ENCODE measurements at places on chromosomes 13 and 19. TPM values are rescaled to one million over a fixed set of nuclear protein-coding genes. Genes with fewer than 3 reads are reported as not detected.

ACP7 gene
- 0.29 TPM for total RNA-seq

RNF225 gene
- not detected for total RNA-seq

DNA sequence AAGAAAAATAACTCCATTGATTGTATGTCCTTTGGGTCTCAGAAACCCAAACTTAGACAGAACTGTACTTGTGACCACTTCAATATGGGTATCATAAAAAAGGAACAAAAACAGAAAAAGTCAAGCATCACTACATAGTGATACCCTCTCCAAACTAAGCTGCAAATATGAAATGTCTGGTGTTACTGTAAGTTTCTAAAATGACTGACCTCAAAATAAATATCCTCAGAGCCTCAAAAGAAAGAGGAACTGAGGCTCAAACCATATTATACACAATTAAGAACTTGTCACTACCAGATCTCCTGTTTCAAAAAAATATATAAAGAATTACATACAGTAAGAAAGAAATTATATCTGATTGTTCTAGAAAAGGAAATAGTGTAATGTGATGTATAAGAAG lies 787.9 kb upstream of the KLHL1 start:
- no peak for DNase-seq

GRCh38 chr13:71252184-71252704 lies 614.8 kb downstream of the DACH1 start:
- DNase-seq, result no peak

DNA sequence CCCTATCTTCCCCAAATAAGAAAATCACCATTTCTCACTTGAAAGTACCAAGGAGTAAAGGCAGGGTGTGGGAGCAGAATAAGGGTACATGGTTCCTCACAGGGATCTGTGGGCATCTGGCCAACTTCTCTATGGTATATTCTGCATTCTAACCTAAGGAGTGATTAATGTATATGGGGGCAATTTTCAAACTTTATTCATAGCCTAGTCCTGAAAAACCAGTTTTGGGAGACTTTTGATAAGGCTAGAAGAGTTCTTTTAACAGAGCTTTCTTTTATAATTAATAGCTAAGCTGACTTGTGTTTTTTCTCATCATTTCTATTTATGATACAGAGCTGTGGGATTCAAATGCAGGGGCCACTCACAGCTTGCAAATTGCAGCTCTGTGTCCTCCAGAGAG lies 852 bp downstream of the SCEL start:
- no peak for DNase-seq

DNA sequence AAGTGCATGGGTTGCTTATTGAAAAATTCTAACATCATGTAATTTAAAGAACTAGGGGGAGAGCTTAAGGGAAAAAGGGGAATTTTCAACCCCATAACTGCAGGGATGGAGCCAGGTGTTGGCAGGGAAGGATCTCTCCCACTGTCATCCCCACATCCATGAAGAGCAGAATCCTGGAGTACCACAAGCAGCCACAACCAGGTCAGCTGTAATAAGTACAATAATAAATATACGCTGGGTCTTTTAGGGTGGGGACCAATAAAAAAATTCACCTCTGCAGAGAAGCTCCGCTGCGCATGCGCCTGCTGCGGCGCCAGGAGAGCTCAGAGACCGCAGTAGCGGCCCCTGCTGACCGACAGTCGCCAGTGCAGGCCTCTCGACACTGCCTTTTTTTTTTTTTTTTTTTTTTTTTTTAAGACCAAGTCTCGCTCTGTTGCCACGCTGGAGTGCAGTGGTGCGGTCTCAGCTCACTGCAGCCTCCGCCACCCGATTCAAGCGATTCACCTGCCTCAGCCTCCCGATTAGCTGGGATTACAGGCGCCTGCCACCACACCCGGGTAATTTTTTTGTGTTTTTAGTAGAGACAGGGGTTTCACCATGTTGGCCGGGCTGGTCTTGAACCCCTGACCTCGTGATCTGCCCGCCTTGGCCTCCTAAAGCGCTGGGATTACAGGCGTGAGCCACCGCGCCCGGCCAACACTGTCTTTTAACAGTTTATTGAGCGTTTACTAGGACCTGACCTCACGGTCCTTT lies 2.5 kb upstream of the EEF2 start:
- peak; percentile 76 for DNase-seq
